ENCODE measurements at places on chromosomes 2 and 18.

- no peak for DNase-seq
These were observed 83.4 kb downstream of the TPGS2 start for GRCh38 chr18:36745219-36745975.

DNA sequence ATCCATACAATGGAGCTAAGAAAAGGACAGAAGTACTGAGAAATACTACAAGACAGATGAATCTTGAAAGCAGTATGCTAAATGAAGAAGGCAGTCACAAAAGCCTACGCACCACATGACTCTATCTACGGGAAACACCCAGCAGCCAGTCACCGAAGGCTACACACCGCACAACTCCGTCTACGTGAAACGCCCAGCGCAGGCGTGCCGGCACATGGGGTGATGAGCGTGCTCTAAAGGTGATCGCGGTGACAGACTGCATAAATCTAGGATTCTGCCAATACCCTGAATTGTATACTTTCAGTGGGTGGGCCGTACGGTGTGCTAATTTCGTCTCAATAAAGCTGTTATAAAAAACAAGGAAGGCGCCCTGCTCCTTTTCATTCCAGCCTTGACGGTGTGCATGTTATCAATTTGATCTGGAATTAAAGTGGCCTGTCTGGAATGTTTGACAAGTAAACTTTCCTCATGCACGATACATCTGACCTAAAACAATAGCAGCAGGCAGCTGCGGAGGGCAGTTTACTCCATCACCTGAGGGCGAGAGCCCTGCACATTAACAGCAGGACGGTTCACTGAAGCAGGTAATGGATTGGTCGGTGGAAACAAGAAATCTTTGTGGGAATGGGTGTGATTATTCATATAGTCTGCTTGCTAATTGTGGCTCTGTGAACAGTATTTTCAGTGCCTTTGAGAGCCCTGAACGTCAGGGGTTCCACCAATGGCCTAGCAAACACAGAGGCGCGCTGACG is 86.2 kb upstream of the SALL3 start:
- no peak for DNase-seq

- DNase-seq: no peak
These were observed 73.0 kb downstream of the L3MBTL4 start for GRCh38 chr18:6341709-6342108.

DNA sequence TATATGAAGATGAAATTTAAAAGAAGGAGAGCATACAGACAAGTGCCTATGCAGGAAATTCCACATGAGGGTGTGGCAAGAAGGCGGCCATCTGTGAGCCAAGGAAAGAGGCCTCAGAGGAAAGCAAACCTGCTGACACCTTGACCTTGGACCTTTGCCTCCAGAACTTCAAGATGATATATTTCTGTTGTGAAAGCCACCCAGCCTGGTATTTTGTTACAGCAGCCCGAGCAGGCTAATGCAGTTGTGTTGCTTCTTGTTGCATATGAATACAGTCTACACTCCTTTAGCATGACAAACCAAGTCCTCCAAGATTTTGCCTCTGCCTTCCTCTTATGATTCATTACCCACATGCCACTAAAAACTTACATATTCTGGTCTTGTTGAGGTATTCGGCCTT is 374.8 kb upstream of the TRIB2 start:
- no peak for DNase-seq

DNA sequence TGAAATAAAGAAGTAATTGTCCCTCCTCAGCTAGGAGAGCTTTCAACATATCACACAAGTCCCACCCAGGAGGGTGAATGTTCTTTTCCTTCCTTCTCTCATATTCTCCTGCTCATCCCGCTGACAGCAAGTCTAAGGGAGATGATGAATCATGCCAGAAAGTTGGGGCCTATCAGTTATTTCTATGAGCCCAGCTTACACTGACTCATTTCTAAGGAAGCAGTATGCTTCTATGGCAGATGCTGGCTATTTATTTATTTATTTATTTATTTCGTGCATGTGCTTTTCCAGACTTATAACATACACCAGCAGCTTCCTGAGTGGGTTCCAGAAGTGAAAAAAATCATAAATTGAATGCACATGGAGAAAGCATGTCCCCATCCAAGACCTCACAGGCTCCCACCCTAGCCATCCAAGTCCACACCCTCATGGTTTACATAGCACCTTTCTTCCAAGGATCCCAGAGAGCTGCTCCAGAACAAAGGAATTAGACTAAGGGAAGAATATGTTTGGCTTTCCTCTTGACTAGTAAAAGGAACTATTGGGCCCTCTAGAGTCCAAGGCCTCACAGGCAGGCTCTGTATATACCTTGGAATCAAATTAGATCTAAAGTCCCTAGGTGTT is 1074.2 kb upstream of the ZEB2 start:
- DNase-seq: peak; percentile 61

- DNase-seq: peak; percentile 63
These were observed at the start of gene HNMT for GRCh38 chr2:137964066-137964858. HNMT (plus strand) TSS chr2:137964473; CDS start chr2:137964492, 19 bp downstream.

GRCh38 chr2:147348931-147349555 is 495.8 kb upstream of the ACVR2A start:
- DNase-seq: peak; percentile 77

- no peak for DNase-seq
These were observed 65.3 kb downstream of the SLC40A1 start for GRCh38 chr2:189515264-189515663.

DNA sequence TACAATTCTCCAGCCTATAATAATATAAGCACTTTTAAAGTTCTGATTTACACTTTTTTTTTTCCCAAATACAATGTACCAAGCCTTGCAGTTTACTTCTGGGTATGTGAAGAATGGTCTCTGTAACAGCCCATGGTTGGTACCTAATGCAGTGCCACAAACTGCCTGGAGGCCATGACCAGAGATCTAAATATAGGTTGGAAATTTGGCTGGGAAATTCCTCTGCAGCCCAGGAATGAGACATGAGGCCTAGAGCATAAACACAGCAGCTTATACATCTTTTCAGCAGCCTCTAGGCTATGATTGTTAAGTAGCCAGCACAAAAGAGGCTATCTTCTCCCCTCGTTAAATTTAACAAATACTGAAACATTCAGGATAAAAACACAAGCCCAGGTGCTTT is 432.0 kb upstream of the FAM98A start:
- no peak for DNase-seq

GRCh38 chr18:629269-630150 is 27.9 kb upstream of the TYMS start:
- DNase-seq: no peak

- DNase-seq: no peak
These were observed 312.3 kb upstream of the KCNJ3 start for GRCh38 chr2:154386186-154386585.

GRCh38 chr2:189587780-189588179 is 7.2 kb upstream of the SLC40A1 start:
- no peak for DNase-seq

- DNase-seq: no peak
These were observed 1540.2 kb upstream of the SLC39A10 start for GRCh38 chr2:194116861-194117260.

DNA sequence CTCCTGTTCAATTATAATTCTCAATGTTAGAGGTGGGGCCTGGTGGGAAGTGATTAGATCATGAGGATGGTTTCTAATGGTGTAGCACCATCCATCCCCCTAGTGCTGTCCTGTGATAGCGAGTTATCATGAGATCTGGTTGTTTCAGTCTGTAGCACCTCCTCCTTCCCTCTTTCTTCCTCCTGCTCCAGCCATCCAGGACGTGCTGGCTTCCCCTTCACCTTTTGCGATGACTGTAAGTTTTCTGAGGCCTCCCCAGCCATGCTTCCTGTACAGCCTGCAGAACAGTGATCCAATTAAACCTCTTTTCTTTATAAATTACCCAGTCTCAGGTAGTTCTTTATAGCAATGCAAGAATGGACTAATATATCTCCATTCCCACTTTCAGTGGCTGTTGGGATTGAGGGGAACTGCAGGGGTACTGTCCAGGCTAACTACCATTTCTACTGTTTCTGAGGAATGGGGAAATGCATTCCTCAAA is 19.2 kb downstream of the SPIRE1 start:
- DNase-seq: no peak

DNA sequence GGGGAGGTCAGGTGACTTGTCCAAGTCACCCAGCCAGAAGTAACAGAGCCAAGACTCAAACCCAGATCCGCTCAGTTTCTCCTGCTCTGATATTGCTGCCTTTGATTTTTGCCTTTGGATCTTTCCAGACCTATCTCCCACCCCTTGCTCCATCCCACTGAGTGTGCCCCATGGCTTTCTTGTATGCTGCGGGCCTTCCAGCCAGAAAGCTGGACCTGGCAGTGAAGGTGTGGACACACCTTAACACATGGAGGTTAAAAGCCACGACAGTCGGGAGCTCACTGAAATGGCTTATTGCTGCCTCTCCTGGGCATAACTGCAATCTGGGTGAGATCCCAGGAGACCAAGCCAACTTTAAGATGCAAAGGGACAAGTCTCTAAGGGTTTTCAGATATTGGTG is 86.7 kb downstream of the LONRF2 start:
- DNase-seq: no peak

- DNase-seq: no peak
These were observed 227.2 kb upstream of the HS6ST1 start for GRCh38 chr2:128545829-128546228.

DNA sequence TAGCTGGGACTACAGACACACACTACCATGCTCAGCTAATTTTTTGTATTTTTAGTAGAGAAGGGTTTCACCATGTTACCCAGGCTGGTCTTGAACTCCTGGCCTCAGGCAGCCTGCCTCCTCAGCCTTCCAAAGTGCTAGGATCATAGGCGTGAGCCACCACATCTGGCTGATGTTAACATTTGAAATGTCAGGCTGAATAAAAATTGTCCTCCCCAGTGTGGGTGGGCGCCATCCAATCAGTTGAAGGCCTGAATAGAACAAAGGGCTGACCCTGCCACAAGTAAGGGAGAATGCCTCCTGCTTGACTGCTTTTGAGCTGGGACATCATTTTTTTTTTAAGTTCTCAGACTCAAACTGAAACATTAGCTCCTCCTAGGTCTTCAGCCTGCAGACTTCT is 21.0 kb upstream of the RHOB start:
- DNase-seq: no peak

Measured in tongue (tissue), 3 donors.